ENCODE measurements at places on chromosomes 5 and 9.

DNA sequence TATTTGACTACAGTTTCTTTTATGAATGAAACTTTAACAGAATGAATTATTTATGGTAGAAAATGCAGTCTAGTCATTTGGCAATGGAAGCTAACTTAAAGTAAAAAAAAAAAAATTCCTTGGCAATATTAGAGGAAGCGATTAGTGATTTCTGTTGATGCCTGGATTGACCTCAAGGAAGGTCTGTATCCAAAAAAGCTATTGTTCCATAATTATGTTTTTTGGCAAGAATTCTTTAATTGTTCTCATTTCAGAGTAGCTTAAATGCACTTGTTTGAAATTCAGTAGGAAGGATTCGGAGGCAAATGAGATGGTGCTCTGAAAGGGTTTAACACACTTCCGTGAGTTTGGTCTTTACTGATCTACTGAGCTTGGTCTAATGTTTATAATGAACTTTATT, 61.8 kb downstream of the ITGA1 start:
- no peak for DNase-seq

DNA sequence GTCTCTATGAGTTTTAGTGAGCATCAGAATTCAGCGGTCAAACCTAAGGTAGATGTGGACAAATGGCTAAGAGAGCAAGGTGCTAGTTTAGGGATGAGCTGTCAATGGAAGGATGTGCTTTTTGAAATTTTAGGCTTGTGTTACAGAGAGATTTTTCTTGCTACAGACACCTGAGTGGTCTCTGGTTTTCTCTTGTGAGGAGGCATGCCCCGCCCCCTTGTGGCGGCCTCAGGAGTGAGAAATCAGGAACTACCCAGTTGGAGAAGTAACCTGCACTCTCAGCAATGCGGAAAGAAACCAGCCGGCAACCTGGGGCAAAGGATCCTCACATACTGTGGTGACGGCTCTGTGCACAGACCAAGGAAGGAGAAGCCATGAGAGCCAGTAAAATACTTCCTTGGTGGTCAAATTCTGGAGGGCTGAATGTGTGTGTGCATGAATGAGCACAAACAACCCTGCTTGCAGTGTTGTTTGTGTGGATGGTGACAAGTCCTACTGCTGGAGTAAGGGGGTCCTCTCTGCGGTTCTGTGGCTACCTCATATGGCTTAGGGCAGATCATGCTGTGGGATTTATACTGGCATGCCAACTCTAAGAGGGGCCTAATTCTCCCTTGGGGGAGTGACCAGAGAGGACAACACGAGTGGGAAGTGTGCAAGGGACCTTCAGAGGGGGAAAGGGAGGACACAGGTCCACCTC, 16.7 kb upstream of the HSD17B4 start:
- DNase-seq: peak; percentile 57

DNA sequence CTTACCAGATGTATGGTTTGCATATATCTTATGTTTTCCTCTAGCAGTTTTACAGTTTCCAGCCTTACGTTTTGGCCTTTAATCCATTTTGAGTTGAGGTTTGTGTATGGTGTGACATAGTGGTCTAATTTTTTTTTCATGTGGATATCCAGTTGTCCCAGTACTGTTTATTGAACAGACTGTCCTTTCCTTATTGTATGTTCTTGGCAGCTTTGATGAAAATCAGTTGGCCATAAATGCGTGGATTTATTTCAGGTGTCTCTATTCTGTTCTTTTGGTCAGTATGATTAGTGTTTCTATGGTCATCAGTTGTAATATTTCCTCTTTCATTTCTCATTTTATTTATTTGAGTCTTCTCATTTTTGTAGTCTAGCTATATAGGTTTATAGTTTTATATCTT, 42.4 kb downstream of the SRFBP1 start:
- no peak for DNase-seq

- DNase-seq: no peak
Measured at GRCh38 chr5:97096846-97097245, 45.6 kb downstream of the LIX1 start.

DNA sequence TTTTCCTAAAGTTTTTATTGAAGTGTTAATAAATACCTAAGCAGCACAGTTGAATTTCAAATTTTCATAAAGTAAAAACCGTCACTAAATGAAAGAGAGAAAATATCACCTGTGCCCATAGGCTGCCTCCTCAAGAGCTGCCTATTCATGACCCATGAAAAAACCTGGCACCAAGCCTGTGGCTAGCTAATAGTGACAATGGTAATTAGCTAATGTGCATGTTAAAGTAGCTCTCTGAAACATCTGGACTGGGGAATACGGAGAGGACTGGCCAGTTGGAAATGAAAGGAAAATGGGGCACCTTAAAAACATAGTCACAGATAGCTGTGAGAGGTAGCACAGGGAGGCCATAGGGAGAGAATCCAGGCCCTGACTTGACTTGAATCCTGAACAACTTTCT, 5.4 kb upstream of the GNE start:
- no peak for DNase-seq

DNA sequence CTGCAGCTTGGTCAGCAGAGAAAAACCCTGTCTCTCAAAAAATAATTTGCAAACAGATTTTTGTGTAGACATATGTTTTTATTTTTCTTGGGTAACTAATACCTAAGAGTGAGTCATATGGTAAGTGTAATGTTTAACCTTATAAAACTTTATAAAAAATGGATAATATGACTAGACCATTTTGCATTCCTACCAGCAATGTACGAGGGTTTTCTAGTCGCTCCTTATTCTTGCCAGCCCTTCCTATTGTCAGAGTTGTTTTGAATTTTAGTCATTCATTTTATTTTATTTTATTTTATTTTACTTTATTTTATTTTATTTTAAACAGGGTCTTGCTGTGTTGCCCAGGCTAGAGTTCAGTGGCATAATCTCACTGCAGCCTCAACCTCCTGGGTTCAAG, 37.8 kb downstream of the RABGAP1 start:
- no peak for DNase-seq

GRCh38 chr5:156295431-156295830, 31.5 kb upstream of the SGCD start:
- no peak for DNase-seq
